ENCODE measurements at places on chromosomes 11 and 22.

- peak; percentile 26 for DNase-seq
Measured at GRCh38 chr11:64916040-64916774, 802 bp downstream of the ATG2A start.

DNA sequence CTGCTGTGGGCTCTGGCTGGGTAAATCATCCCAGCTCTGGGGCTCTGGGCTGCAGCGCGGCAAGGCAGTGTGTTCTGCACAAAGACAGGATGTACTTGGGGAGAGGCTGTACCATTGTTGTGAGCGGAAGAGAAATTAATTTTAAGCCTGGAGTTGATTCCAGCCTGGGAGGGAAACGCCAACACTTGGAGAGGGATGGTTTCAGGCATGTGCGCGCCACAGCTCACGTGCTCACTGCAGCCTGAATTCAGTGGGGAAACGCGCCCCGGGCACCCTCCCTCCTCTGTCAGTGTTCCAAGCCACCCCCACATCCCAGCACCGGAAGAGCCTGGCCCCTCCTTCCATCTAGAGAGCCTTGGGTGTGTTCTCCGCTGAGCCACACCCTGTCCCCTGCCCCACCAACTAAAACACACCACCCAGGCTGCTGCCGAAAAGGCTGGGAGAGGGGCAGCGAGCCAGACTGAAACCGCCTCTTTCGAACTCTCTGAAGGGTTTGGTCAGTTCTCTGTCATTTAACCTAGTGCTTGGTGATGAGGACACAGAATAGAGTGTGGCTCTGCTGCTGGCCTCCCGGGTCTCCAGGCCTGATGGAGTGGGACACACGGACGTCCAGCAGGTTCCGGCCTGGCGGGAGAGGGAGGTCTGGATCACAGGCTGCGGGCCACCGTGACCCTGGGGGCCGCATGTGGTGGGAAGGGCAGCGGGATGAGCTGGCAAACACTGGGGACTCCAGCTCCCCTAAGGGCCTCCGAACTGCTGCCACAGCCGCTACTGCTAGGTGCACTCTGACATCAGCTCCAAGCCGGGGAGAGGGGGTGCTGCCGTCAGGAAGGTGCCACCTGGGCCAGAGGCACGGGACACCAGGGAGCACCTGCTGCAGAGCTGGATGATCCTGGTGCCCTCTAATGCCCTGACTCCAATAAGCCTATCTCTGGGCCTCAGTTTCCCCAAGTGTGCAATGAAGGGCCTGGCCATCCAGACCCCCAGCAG, 230.8 kb downstream of the CTTN start:
- no peak for DNase-seq

DNA sequence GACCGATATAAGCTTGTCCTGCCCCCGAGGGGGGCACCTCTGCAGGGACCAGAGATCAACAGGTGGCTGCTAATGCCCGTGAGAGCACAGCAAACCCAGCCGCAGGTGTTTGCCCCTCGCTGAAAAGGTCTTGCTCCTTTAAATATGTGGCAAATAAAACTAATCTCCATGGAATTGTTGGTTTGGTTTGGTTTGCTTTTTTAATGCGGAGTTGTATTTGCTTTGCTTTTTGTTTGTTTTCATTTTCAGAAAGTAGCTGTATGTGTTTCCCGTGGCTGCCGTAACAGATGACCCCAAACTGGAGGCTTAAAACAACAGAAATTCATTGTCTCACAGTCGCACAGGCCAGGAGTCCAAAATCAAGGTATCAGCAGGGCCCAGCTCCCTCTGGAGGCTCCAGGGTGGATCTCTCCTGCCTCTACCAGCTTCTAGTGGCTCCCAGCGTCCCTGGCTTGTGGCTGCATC, 93.0 kb downstream of the CELSR1 start:
- no peak for DNase-seq

DNA sequence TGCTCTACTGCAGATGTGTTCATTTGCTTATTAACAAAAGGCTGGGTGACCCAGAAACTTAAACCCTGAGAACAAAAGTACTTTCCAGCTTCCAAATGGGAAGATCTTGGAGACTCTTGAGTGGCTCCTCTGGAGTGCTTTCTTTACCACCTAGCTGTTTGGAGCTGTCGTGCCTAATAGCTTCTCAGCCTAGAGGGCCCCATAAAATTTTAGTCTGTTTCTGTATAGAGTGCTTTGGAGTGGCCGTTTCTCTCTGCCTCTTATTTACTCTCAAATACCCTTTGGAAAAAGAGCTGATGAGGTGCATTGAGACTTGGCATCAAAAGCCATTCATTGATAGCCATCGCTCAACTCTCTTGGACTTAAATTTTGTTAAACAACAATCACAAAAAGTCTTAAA, 50.7 kb downstream of the ZNRF3 start:
- DNase-seq = no peak

DNA sequence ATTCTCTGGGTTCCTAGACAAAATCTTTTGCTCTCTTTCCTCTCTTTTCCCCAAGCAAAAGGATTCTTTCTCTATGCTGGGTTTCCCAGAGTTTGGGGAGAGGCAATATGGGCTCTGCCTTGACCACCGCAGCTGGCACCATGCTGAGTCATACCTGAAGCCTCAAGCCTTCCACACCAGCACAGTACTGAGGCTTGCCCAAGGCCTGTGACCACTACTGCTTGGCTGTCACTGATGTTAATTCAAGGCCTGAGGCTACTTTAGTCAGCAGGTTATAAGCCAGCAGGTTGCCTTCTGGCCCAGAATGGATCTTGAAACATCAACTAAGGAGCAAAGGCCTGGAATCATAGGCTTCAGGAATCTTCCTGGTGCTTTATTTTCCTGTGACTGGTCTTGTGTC, 185.3 kb downstream of the DYNC2H1 start:
- no peak for DNase-seq

DNA sequence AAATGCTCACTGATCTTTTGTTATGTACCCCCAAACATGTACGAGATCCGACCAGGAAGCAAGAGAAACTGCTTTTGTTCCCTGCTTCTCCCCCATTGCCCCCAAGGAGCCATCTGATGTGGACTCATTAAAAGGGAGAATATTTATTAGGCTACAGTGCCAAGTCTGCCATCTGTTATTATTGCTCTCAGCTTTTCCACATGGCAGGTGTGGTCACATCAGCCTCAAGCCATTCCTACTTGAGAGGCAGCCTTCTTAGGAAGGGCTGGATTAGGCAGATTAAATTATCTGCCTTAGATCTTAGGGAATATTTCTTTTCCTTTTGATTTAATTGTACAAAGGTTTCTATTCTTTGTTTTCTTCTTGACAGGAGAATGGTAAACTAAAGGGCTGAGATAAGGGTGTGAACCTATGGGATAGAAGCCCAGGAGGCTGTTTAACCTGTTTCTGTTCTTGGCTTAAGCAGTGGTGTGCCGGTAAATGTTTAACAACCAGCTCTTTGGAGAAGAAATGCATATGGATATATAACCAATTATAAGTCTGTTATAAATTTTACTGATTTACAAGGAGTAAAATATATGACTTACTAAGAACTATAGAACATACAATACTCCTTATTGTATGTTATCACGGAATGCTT, 88.8 kb downstream of the PDHX start:
- DNase-seq = no peak

Data from bone marrow (tissue), 2 donors.